Parietal lobe (tissue), 2 donors: ENCODE measurements at places on chromosomes 1 and 21. TPM values are rescaled to one million over a fixed set of nuclear protein-coding genes. Genes with fewer than 3 reads are reported as not detected.

Gene FOXD2
- total RNA-seq, result not detected

Gene IGSF21
- total RNA-seq, result 66.0 TPM

Gene RAB42
- total RNA-seq, result 1.9 TPM

Gene COL11A1
- 48.2 TPM for total RNA-seq

Gene TRABD2B
- total RNA-seq, result not detected

Gene VCAM1
- total RNA-seq, result 14.4 TPM
